ENCODE measurements at places on chromosomes 7 and 10.

DNA sequence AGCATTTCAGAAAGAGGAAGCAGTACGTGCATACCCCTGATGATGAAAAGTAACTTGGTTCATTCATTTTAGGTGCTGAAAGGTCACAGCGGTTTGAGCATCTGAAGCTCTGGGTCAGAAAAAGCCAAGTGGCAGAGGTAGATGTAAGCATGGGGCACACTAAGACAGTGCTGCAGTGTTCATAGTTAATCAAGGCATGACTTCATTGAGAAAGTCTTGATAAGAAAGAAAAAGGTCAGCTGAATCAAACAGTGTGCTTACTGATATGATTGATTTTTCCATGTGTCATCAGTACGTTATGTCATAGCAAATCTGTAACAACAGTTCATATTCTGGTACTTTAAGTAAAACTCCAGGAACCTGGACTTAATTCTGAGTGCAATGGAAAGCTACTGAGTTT lies 107.7 kb upstream of the PCLO start:
- no peak for DNase-seq

- DNase-seq = no peak
These were observed 16.6 kb upstream of the FAS start for GRCh38 chr10:88974012-88974411.

DNA sequence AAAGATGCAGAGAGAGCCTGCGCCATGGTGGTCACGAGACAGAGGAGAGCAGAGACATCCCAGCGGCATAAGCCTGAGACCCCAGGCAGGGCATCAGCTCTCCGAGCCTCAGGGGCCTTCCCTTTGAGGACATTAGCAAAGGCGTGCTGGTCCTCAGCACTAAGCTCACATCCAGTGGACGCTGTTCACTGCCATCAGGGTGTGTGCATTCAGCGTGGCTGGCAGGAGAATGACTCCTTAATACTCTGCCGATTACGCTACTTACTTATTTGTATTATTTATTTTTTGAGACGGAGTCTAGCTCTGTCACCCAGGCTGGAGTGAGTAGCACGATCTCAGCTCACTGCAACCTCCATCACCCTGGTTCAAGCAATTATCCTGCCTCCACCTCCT lies 290.2 kb downstream of the KLF6 start:
- no peak for DNase-seq

- no peak for DNase-seq
These were observed 207.3 kb downstream of the HGF start for GRCh38 chr7:81562581-81562980.

GRCh38 chr7:132202541-132202940 lies 373.7 kb downstream of the PLXNA4 start:
- DNase-seq = no peak

- no peak for DNase-seq
These were observed 28.3 kb downstream of the ABCB4 start for GRCh38 chr7:87447116-87447635.

GRCh38 chr7:34718867-34719266 lies 60.8 kb downstream of the NPSR1 start:
- DNase-seq = no peak

- DNase-seq = no peak
These were observed 76.6 kb downstream of the RBM33 start for GRCh38 chr7:155721056-155721455.

DNA sequence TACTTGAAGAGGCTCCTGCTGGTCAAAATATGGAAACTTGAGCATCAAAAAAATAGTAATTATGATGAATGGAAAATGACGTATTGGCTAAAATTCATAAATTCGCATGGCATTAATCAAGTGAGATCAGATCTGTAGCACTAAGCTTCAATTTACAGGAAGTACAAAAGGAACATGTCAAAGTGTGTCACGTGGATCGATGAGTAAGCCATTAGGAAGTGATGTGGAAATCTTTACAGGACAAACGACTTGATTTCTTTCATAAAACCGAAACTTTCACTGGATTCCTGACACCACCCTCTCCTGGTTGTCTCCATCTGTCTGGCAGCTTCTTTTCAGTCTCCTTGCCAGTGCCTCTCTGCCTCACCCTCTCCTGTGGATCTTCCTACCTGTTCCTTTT lies 25.8 kb downstream of the AKR1C8 start:
- no peak for DNase-seq

- no peak for DNase-seq
These were observed 470.9 kb upstream of the MGMT start for GRCh38 chr10:128996092-128996491.

DNA sequence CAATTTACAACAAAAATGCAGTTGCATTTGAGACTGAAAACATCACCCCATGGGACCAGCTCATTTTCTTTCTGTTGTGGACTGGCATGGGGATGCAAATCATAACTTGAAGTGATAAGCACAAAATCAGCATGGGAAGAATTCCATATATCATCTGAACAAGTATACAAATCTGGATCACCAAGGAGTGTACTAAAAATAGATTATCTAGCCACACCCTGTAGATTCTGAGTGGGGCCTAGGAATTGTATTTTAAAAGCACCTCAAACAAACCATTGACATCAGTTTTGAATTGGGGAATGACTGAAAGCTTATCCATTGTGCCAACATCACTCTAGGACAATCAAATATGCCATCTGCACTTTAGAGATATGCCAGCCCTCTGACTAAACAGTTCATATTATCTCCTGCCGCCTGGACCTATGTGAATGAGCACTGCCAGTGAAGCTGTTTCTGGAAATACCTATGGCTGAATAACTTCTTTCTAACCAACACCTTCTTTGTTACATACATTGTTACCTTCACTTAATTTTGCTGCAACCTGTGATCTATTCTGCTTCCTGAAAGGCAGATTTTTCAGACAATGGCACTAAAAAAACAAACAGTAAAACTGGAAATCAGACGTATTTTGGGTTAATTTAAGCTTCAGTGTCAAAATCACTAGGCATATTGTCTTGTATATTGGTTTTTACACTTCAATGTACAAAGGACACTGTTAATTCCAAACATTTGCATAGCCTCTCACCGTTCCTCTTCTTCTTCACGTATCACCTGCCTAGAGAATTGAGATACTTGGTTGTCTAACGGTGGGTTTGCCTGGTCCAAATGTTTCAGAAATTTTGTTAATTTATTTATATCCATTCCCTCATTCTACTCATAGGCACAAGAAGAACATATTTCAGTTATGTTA lies 42.4 kb upstream of the HGF start:
- no peak for DNase-seq

DNA sequence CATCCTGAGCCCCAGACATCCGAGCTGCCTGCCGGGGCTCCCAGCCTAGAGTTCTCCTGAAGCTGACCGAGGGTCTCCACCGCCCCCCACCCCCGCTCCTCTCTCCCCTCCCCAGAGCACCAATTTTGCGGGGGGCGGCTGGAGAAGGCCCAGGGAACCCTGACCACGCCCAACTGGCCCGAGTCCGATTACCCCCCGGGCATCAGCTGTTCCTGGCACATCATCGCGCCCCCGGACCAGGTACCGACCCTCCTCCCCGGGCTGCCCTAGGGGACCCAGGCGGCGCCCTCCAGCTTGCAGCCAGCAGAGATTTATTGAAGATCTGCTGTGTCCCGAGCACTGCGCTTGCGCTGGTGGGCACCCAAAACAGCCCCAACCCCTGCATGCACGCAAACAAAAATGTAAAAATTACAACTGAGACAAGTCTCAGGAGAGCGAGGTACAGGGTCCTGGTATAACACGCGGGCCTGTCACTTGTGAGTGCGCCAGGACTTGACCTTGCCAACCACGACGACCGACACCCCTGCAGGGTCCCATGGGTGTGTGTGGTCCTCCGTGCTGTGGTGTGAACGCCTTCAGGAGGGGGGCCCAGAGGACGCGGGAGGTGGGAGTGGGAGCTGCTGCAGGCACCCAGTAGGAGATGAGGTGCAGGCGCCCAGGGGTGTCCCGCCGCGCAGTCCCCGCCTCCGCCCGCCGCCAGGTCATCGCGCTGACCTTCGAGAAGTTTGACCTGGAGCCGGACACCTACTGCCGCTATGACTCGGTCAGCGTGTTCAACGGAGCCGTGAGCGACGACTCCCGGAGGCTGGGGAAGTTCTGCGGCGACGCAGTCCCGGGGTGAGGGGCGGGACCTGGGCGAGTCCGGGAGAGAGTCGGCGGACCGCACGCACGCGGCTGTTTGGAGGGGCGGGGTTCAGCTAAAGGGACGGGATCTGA lies 3.1 kb downstream of the PCOLCE start:
- DNase-seq = peak; percentile 56

DNA sequence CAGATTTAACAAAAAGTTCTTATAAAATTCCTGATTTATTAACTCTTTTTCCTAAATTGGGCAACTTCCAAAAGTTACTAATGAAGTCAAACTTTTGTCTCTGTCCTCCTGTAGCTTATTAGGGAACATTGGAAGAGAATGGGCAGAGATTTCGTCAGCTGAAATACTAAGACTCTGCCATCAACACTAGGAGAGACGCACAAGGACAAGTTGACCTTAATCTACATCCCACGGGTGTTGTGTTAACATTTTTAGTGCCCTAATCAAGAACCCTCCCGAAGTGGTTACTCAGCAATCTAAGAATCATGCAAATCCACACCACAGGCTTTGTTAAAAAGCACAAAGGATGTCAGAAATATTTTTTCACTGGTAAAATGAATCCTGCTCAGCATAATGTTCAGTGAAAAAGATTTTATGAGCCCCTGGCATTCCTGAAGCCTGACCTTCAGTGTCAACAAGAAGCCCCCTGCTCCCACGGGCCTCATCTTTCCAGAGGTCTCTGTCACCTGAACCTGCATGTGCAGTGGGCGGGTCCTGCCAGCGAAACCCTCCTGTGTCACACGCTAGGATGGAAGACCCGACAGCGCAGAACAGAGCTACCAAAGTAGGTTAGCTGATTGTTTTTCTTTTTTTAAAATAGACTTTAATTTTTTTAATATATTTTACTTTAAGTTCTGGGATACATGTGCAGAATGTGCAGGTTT lies 70.6 kb upstream of the AKR1E2 start:
- DNase-seq = no peak

- no peak for DNase-seq
These were observed 4.6 kb upstream of the RHEB start for GRCh38 chr7:151524331-151524730.

- no peak for DNase-seq
These were observed 199.0 kb downstream of the PTEN start for GRCh38 chr10:88062385-88062784.

DNA sequence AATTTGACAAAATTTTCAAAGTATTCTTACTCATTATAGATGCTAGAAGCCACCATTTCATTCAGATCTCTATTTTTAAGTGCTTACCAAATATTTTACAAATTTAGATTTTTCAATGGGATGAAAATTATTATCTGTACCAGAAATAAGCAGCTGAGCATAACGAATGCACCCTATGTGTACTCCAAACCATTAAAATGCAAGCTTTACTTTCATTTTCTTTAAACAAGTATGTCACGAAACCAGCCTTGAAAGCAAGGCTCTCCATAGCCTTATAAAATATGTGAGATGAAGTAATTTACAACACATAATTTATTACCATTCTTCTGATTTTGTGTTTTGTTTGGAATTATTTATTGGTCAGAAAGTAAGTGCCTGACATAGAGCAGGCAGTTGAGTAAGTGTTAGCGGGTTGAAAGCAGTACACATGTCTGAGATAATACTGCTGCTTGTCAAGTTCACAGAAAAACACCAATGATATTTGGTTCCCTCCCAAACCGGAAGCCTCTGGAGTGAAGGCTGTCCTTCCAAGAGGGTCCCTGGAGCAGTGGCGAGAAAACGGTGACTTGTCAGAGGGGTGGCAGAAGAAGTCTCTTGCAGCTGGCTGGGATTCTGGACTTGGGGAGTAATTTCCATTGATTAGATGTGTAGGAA lies 322.7 kb upstream of the PFKP start:
- DNase-seq = no peak

DNA sequence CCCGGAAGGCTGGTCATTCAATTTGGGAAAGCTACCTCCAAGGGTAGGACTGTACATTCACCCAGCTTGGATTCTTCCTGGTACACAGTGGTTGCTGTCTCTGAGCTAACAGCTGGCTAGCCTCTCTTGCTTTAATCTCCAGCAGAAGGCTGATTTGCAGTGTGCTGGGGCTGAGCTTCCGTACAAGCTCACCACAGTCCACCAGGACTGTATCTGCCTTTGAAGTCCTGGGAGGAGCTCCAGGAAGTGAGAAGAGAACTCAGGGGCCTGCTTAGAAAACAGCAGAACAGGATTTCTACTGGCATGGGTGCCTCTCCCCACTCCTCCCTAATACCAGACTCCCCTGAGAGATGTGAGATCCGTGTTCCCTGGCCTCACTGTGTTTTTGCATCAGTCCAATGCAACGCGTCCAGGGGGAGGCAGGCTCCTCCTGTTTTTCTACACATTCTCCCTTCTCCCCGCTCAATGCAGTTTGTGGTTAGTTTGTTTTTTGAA lies 6.6 kb downstream of the AFAP1L2 start:
- DNase-seq = no peak

DNA sequence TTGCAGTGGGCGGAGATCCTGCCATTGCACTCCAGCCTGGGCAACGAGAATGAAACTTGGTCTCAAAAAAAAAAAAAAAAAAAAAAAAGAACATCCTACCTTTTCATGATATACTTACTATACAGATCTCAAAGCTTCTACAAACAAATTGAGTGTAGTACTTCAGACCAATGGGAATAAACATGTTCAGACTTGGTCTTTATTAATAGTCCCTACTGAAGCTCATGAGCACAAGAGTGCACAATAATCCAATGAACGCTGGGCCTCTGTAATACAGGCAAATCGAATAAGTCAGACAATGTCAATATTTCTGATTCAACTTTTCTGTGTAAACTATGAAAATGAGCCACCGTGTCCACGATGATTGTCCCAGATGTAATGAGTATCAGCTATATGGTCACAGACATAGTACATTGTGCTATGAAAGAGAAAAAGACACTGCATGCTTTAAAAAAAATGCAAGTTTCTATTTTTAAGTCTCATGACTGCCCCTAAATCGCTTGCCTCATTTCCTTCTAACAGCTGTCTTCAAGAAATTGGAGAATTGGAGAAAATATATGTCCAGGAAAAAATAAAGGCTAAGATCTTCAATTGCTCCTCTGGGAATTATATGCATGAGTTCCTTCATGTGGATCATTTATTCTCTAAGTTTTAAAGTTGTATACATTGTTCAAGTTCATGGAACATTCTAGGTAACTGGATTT lies 64.0 kb upstream of the CTTNBP2 start:
- no peak for DNase-seq

- DNase-seq = no peak
These were observed 61.3 kb downstream of the XPNPEP1 start for GRCh38 chr10:109862041-109862440.

DNA sequence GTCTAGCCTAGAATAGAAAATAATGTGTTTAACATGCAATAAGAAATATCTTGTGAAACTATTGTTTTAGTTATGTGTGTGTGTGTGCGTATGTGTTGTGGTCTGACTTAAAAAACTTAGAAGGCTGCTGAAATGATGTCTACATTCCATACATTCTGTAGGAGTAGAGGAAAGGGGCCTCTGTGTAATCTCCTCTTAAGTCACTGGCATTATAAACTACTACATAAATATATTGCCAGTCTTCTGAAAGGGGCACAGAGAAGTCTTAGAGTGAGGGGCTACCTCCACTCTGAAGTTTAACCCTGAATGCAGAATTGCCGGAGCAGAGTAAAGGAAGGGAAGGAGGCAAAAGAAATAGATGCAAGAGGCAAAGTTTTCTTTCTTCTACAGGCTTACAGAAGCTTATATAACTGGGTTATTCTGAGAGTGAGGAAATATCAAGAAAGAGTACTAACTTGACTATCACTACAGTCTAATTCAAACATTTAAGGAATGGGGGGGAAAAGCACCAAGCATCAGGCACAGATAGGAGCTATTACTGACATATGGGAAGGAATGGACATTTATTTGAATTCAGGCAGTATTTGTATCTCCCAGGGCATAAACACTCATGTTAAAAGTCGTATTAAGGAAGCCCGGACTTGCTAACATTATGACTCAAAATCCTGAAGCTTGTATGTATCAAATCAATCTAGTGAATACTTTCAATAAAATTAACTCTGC lies 75.7 kb downstream of the DNAJC1 start:
- DNase-seq = no peak
